Calu3 (cell line): ENCODE measurements at places on chromosomes 3 and 15.

DNA sequence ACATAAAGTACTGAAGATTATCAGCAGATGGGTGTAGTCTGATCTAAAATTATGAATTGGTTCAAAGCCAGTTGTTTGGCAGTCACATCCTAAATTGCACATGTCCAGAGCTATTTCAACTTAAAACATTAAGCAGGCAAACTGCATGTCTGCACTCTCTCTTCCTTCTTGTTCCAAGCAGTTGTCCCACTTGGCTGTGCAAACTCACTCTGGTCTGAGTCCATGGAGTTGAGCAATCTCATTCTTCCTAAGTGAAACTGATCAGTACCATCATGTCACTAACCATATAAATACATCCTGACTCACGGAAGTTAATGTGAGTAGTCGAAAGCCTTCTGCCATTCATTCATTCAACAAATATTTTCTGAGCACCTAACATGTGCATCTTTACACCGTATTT is 353.0 kb downstream of the ROBO1 start:
- no peak for DNase-seq

DNA sequence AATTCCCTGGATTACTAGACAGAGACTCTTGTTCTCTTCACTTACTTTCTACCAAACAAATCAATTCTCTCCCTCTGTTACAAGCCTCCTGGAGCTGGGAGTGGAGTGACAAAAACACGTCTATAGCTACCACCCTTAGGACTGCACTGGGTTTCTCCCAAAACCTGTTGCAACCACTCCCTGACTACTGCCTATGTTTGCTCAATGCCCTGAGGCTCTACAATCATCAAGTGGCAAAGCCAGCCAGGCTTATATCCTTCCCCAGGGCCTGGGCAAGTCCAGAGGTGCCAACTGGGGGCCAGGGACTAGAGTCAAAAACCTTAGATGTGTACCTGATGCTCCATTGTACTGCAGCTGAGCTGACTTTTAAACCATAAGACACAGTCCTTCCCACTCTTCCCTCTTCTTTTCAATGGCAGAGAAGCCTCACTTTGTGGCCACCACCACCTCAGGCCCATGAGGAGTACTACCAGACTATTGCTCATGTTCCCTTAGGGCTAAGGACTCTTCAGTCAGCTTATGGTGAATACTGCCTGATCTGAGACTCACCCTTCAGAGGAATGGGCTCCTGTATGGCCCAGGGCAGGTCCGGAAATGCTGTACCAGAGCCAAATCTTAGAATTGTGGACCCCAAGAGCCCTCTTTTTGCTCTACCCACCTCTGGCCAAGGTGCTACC is 125.4 kb upstream of the PLCL2 start:
- DNase-seq, result no peak

DNA sequence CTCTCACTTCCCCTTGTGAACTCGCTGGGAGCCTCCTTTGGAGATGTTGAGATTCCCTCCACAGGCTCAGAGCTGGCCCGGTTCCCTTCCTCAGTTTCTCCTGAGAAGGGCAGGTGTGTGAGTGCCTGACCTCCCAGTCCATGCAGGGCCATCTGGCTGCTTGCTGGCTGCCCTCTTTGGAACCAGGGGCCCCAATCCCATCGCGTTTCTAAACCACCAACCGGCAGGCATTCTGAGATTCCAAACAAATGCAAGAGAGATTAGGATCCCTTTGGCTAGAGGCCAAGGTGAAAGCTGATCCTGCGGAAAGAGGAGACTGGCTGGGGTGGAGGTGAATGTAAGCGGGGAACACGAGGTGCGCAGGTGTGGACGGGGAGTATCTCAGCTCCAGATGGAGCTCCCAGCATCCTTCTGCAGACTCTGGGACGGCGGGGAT is 2.9 kb upstream of the PRRT3 start:
- no peak for DNase-seq

DNA sequence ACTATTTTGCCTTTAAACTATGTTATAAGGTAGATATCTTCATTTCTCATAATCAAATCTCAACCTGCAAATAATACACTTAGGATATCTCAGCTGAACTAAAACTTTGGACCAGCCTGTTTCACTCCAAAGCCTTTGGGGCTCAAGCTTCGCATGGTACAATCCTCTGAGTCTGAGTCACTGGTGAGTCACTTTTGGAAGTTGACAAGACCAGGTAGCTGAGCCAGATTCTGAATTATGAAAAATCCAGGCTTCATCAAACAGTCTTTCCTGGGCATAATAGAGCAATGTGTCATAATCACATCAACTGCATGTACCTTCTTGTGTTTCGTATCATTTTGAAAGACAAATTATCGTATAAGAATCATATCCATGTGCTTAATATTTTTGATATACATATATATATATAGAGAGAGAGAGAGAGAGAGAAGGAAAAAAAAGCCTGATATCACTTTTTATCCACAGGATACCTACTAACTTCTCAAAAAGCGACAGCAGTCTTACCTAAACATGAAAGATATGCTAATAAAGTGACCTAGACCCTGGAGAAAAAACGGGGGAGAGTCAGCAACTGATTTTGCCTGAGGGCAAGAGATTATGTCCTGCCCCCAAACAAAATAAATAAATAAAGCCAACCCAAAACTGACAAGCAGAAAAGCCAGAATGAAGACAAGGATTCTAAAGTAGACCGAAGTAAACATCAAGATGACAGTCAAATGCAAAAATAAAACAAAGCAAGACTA is 263.9 kb upstream of the TGFBR2 start:
- DNase-seq, result peak; percentile 63

- peak; percentile 19 for DNase-seq
Measured at GRCh38 chr3:194686816-194687637, 1.3 kb downstream of the FAM43A start.

DNA sequence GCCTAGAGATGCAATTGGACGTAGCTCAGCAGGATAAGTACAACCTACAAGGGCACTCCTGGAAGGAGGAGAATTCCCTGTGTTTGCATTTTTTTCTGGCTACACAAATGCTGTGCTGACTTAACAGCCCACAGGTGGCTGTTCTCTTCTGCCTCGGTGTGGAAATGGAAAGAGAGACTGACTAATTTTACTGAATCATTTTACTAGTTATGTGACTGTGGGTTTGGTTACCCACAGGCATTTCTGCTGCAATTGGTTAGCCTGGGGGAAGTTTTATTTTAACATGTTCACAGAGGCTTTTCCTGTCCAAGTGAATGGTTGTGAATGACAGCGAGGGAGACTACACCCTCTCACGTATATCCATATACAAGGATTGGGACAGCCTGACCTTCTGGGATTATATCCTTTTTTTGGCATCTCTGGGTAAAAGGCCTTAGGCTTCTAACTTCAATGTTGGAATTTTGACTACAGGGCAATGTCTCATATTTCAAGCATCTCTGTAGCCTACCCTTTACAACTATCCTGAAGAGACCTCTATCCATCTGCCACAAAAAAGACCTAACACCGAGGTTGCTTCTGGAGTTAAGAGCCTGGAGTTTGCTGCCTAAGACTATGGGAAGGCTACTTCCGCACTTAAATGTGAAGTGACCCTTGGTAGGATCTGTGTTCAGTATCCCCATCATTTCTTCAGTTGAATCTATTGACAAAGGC is 67.2 kb upstream of the TP63 start:
- no peak for DNase-seq

DNA sequence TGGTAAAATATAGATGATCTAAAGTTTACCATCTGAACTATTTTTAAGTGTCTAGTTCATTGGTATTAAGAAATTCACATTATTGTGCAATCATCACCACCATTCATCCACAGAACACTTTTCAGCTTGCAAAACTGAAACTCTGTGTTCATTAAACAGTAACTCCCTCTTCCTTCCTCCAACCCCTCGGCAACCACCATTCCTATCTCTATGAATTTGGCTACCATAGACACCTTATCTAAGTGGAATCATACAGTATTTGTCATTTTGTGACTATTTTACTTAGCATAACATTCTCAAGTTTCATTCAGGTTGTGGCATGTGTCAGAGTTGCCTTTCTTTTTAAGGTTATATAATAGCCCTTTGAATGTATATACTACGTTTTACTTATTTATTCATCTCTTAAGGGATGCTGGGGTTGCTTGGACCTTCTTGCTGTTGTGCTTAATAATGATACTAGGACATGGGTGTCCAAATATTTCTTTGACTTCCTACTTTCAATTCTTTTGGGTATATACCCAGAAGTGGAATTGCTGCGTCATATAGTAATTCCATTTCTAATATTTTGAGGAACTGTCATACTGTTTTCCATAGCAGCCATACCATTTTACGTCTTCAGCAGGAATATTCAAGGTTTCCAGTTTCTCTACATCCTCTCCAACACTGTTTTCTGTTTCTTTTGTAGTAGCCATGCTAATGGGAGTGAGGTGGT is 20.9 kb downstream of the KAT2B start:
- DNase-seq, result no peak

DNA sequence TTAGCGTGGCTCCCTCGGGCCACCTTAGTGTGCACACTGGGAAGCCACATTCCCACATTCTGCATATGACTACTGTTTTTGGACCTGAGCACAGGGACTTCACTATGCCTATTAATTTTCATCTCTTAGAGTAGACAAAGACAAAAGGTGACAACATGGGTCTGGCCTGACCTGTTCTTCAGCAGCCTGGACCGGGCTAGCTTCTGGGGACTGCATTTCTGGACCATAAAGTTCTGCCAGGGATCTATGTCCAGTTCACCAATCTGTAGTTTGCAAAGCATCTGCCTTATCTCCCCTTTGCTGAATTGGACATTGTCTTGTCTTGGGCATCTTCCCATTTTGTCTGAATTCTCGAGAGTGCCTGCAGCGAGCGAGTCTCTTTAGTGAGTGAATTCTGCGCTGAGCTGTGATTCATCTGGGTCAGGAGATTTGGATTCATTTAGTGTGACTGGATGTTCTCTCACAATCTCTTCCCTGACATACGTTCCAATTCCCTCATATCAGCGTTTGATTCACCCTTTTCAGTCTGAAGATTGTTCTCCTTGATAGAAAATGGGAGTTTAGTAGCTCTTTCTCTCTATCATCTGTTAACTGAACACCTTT is 112.2 kb upstream of the PLXNA1 start:
- no peak for DNase-seq

- DNase-seq, result no peak
Measured at GRCh38 chr15:92035961-92036360, 182.5 kb downstream of the SLCO3A1 start.

DNA sequence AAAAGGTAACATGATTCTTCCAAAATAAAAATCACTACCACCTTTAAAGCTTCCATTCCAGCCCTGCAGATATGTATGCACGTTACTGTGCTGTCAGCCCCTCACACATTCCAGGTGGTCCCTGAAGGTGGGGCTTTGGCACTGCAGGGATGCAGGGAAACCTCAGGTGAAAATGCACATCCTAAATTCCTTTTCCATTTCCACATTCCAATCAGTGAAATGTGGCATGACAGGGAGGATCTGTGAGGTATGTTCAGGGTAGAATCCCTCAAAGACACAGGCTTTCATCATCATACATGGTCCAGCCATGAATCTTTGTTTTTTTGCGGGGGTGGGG is 45.3 kb downstream of the CCR4 start:
- DNase-seq, result no peak

- DNase-seq, result no peak
Measured at GRCh38 chr3:63807961-63808565, 11.0 kb upstream of the C3orf49 start.

GRCh38 chr3:16317561-16317945 is 52.5 kb downstream of the OXNAD1 start:
- no peak for DNase-seq

DNA sequence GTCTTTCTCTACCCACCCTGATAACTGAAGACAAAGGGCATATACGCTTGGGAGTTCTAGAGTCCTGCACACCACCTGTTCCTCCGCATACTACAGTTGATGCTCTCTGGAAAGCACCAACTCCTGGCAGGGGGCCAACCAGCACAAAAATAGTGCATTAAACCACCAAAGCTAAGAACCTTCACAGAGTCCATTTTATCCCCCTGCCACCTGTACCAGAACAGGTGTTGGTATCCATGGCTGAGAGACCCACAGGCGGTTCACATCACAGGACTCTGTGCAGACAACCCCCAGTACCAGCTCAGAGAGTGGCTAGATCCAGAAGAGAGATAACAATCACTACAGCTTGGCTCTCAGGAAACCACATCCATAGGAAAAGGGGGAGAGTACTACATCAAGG is 114.4 kb upstream of the POU1F1 start:
- DNase-seq, result no peak

DNA sequence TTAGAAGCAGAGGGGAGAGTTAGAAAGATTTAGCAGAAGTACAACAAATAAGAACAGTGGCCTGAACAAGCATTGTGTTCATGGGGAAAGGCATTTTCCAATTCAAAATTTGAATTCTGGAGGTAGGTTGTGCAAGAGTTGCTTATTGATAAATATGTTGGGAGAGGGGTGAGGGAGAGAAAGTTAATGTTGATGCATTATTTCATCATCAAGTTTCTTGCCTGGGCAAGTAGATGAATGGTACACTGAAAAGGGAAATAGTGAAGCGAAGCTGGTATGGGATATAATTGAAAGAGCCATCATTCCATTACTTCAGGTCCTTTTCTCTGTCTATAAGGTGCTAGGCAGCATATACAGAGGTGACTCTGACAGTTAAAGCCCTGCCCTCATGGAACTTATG is 288.9 kb upstream of the GBE1 start:
- no peak for DNase-seq

GRCh38 chr3:141971571-141971970 is 95.1 kb downstream of the ATP1B3 start:
- no peak for DNase-seq

DNA sequence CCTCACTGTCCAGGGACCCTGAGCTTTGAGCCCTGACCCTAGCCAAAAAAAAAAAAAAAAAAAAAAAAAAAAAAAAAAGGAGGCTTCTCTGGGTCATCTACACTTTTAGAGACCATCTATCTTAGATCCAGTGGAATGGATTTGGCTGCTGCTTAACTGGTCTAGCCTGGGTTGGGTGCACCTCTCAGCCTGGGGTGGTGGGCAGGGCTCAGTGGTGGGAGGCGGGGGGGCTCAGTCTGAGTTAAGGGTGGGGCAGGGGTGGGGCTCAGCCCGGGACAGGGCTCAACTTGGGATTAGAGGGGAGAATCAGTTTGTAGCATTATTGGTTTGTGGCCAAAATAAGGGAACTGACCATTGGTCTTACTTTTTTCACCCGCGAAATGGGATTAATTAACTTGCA is 139.2 kb downstream of the TPRA1 start:
- DNase-seq, result no peak

DNA sequence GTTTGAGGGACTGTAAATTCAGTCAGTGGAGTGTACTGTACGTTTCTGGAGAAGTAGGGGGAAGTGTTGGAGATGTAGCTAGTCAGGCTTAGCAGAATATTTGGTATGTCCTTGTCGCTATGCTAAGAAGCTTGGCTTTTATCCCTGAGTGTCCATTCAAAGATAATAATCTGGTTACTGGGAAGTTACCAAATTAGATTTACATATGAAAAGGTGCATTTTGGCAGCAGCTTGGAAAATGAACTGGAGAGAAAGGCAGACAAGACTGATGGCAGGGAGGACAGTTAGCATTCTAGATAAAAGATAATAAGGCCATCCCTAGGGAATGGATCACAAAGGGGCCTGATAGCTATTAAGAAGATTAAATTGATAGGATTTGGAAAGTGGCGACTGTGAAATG is 58.7 kb downstream of the P2RY1 start:
- no peak for DNase-seq

- no peak for DNase-seq
Measured at GRCh38 chr3:21502656-21503055, 248.4 kb downstream of the ZNF385D start.

GRCh38 chr15:90711842-90712241 is 5.3 kb upstream of the BLM start:
- no peak for DNase-seq
